ENCODE measurements at places on chromosomes 1 and 21. TPM values are rescaled to one million over a fixed set of nuclear protein-coding genes. Genes with fewer than 3 reads are reported as not detected.
A peak's percentile ranks its signal among the peaks of the same experiment; 100 is the strongest.

The ZC3H11A gene
- 155 TPM for polyA plus RNA-seq

The TRAPPC3 gene
- polyA plus RNA-seq, result 64.2 TPM

The KCNE2 gene
- polyA plus RNA-seq, result 0.81 TPM

The KLHDC8A gene
- polyA plus RNA-seq, result 2.1 TPM

- no peak for DNase-seq
These were observed 84.9 kb downstream of the CLEC20A start for GRCh38 chr1:178411756-178412399.

DNA sequence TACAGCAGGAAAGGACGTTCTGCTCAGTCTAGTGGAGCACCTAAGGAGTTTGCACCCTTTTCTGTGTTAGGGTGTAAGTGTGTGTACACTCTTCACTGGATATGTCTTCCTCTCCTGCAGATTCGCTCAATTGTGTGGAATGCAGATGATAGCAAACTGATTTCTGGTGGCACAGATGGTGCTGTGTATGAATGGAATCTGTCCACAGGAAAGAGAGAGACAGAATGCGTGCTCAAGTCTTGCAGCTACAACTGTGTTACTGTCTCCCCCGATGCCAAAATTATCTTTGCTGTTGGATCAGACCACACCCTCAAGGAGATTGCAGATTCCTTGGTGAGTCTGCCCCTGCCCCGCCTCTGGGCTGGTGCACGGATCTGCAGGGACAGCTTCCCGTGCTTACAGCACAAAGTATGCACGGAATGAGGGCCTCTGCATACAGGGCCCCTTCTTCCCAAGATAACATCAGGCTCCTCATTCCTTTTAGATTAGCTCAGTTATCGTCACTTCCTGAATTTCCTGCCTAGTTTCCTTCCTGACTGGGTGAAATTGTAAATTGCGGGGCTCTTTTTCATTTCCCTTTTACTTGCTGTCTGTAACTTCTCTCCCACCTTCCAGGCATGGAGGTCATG, 34.6 kb downstream of the CFAP57 start:
- DNase-seq, result peak; percentile 66

GRCh38 chr21:32955311-32956060, 70.2 kb upstream of the OLIG2 start:
- no peak for DNase-seq

GRCh38 chr1:54265126-54265525, 65.2 kb downstream of the MRPL37 start:
- DNase-seq, result no peak

DNA sequence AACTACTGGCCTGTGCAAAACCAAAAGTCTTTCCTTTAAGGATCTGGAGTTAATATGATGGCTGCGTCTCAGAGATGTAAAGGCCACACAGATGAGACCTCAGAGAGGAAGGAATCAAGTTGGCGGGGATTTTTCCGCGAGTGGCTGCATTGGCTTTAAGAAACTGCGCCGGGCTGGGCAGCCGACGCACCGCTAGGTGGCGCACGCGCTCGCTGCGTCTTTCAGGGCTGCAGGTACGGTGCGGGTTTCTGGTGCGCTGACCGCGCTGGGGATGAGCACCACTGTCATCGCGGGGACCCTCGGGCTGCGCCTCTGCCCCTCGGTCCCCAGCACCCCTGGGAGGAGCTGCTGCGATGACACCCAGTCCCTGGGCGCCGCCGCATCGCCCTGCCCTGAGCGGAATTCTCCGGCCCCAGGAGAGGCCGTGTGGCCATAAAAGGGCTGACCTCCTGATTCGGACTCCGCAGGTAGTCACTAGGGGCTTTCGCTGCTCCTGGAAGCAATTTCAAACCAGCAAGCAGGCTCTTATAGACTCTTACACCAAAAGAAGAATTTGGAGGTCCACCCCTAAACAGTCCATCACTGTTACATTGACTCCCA, 241.0 kb downstream of the KCNJ6 start:
- DNase-seq, result no peak

DNA sequence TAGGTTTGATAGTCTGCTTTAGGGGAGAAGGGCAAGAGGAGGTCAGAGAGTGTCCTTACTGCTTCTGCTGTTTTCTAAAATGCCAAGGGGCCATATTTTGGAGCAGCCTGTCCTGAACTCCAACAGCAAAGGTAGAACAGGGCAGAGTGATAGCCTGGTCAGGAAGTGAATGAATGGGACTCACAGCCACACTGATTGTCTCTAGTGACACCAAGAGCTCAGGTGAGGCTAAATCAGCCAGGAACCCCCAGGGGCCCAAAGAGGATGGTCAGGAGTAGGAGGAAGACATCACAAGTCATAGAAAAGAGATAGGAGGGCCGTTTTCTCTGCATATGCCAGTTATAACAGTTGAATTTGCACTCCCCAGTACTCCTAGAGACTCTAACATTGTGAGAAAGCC, 97.4 kb upstream of the DUSP10 start:
- DNase-seq, result no peak

GRCh38 chr1:186618401-186619170, 61.6 kb downstream of the PTGS2 start:
- DNase-seq, result no peak

GRCh38 chr1:47757226-47757975, 239.8 kb downstream of the TRABD2B start:
- DNase-seq, result no peak

DNA sequence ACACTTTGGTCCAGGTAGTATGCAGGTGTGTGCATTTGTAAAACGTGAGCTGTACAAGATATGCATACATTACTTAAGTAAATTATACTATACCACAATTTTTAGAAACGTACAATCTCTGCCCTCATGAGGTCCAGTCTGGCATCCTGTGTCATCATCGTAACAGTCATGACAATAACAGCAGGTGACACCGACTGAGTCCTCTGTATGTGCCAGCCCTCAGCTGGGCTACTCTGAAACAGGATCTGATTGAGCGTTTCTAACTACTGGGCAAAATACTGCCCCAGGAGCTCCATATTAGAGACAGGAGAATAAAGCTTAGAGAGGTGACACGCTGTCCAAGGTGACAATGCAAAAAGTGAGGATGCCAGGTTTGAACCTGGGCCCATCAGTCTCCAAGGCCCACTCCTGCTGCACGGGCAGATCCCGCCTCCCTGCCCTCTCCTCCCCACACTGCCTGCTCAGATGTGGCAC, 47.2 kb upstream of the ECE1 start:
- no peak for DNase-seq

- DNase-seq, result no peak
These were observed 15.3 kb upstream of the TNFSF4 start for GRCh38 chr1:173222149-173223030.

GRCh38 chr1:168081373-168082007, 55.2 kb downstream of the GPR161 start:
- DNase-seq, result no peak

GRCh38 chr1:150995896-150996295, 10.8 kb downstream of the MINDY1 start:
- DNase-seq, result no peak

DNA sequence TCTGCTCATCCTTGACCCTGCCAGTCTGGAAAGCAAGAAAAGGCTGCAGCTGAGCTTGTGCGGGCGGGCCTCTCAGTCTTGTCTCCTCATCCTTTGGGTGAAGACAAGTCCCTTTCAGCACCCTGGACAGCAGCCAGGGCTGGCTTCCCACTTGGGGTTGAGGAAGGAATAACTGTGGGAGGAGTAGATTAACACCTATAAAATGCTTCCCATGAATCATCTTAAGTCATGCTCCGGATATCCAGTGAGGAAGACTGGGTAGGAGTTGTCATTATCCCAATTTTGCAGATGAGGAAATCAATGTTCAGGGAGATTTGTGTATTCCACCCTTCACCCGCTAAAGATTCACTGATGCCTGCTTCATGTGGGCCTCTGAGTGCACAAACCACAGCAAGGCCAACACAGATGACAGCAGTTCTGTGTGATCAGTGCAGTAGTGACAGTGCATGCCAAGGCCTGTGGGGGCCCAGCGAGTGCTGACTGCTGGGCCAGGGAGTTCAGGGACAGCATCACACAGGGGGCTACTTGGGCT, 20.1 kb upstream of the COL16A1 start:
- peak; percentile 87 for DNase-seq

- DNase-seq, result no peak
These were observed 80.4 kb downstream of the LAMC1 start for GRCh38 chr1:183103577-183103976.

DNA sequence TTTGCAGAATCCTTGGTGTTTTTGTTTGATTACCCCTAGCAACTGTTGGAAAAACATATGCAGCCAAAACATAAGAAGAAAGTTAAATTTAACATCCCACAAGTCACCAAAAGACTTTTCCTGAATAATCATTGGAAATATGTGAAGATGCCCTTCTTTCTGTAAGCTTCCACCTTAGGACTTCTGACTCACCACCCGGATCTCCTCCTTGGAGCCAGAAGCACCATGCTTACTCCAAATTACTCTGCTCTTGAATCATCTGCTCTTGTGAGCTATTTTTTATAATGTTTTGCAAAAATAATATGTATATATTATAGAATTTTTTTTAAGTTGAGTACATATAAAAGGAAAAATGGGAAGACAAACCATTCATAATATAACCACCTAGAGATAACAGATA, 391.7 kb downstream of the KCTD3 start:
- no peak for DNase-seq

GRCh38 chr1:26666855-26667254, 29.0 kb upstream of the ARID1A start:
- no peak for DNase-seq

DNA sequence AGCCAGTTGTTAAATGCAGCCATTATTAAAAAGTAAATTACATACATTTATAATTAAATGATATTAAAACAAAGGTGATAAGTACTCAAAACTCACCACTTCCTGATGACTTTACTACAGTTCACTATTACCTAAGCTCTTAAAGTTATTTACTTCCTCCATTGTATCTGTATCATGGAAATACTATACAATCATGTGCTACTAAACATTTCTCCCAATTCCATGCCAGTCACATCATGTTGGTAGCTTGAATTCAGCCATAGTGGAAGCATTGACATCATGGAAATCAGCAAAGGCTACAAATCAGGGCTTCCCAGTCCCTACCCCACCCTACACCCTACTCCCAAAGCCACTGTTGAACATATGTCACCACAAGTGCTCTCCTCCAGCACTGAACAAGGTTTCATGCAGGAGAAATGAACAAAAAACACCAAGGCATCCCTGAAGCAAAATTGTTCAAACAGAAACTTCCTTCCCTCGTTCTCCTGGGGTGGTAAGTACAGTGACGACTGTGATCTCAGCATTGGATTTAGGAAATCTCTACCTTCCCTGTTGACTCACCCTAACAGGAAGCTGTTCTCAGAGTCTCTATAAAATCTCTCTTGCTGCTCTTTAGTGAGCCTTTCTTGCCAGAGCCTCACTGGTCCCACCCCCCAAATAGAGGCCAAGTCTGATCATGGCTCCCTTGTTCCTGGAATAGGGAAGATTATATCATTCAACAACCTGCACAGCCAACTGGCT, 12.7 kb downstream of the VSIG8 start:
- DNase-seq, result no peak

DNA sequence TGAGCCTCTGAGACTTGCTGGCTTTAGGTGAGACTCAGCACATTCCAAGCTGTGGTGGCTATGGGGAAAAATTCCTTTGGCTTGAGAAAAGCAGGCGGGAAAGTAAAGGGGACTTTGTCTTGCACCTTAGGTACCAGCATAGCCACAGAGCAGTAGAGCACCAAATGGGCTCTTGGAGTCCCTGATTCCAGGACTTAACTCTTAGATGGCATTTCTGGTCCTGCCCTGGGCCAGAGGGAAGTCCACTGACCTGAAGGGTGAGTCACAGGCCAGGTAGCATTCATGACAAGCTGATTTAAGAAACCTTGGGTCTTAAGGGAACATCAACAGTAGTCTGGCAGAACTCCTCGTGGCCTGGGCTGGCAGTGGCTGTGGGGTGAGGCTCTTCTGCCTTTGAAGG, 344.7 kb downstream of the DUSP10 start:
- no peak for DNase-seq

DNA sequence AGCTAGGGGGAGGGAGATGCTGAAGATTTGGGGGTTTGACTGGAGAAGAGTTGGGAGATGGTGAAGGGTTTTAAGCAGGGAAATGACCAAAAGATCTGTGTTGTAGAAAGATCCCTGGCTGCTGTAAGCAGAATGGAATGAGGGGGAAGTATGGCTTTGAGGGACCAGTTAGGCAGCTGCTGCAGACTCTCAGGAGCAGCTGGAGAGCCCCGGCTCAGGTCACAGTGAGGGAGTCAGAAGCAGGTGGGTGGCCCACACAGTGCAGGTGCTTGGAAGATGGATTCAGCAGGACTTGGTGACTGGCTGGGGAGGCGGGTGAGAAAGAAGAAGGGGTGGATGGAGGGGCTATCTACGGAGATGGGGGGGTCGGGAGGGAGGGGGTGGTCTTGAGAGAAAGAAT, 35.7 kb downstream of the EDN2 start:
- no peak for DNase-seq

DNA sequence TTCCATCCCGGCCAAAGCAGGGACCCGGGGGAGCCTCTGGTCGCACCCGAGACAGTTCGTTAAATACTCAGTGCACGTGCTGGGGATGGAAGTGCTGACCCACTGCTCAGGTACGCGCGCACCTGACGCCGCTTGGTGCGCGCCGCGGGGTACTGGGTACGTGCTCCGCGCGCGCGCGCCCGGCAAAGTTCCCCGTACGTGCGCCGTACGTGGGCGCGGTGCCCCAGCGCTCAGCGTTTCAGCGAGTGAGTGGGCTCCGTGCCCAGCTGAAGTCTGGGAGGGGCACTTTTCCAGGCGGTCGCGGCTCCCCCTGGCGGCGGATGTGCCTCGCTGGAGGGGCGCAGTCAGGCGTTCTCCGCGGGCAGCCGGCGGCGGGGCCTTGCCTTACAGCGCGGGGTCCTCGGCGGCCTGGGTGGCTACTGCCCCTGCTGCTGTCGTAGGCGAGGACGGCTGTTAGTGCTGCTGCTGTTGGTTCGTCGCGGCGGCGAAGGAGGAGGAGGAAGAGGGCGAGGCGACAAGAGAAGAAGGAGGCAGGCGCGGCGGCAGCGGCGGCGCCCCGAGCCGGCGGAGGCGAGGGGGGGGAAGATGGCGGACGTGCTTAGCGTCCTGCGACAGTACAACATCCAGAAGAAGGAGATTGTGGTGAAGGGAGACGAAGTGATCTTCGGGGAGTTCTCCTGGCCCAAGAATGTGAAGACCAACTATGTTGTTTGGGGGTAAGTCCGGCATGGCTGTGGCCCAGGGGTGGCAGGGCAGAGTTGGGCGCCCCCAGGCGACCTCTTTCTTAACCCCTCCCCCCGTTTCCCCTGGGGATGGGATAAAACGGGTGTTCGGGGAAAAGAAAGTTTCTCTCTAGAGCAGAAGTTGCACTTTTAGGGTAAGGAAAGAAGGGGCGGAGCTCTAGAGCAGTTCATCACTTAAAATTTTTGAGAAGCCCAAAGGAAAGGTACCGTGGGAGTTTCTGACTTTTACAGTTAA, at the start of gene CDC73:
TSS of gene CDC73 (plus strand) at position 416 of the 978 bp plus-strand sequence. CDS start at position 586, 170 bp downstream.
- DNase-seq, result peak; percentile 95

GRCh38 chr1:160127865-160128523, 12.4 kb downstream of the ATP1A2 start:
- DNase-seq, result no peak

DNA sequence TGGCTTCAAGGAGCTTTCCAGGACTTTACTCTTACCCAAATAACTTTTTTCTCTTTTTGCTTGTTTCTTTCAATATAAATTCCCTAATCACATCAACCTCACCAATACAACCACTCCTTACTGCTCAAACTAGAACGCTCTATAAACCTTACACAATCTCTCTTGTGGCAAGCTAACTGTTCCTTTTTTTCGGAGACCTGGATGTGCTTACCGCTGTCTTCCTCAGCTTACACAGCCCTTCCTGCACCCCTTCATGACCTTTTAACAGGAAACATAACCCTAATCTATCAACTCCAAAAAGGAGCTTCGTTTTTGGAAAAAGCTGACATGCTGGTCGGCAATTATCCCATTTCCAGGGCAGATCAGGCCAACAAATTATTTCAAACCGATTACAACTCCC, 24.1 kb upstream of the SLC2A5 start:
- DNase-seq, result no peak

- no peak for DNase-seq
These were observed 11.6 kb downstream of the HHAT start for GRCh38 chr1:210340311-210340710.

All from renal pelvis (tissue), 12 donors.